Activated B cell treated with CpG ODN at 0.5 μM for 24 hours (primary cell): ENCODE measurements at places on chromosomes 5 and 9.
A peak's percentile ranks its signal among the peaks of the same experiment; 100 is the strongest.

GRCh38 chr5:163595932-163596607, 90.7 kb downstream of the MAT2B start:
- DNase-seq: no peak

DNA sequence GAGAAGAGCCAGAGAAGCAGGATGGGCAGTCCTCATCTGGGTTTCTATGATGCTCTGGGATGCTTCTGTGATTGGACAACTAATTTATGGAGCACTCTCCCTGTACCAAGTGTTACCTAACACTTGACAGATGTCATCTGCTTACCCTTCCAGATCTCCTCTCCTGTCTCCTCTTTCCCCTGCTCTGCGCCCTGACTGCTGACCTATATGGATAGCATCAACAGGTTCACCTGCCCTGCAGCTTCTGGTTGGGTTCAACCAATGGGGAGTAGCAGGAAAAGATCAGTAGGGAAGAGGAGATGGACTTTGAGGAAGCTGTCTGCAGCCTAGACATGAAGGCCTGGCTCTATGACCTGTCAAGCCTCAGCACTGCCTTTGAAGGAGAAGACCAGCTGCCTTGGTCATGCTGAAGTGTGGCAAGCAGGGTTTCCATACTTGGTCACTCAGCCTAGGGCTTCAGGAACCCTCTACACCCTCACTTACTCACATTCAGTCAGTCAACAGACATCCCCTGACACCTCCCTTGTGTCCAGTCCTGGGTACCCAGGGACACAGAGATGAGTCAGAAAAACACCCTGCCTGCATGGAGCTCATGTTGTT, 11.3 kb upstream of the P4HA2 start:
- no peak for DNase-seq

- no peak for DNase-seq
These were observed 7.0 kb downstream of the TEX48 start for GRCh38 chr9:114674798-114675540.

DNA sequence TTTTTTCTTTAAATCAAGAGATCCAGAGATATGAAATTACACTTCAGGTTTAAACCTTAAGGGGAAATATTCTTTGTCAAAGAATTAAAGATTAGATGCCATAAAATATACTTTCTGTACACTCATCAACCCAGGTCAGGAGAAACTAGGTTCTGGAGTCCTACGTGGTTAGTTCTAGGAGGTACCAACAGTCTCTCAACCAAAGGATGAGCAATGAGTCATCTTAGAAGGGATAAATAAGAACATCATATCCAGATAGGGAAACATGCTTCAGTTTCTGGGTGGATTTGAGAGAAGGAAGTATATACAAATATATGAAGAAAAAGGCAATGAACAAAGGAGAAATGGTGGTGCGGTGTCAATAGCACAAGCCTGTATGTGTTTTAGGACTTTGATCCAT, 98.2 kb downstream of the CSNK1G3 start:
- DNase-seq: no peak

DNA sequence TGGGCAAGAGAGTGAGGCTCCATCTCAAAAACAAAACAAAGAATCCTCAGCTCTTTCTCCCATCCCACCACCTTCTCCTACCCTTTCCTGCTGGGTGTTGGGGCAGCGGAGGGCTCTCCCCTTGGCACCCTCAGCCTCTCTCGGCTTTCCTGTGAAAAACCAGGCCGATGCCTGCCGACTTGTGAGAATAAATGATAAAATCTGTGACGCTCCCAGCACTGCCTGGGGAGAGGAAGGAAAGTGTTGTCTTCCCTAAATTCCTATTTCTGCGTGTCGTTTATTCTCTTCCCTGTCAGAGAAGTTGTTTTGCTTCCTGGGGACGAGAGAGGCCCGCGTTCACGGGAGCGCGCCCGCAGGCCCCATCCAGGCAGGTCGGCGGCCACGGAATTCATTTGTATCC, 19.7 kb downstream of the NEK6 start:
- no peak for DNase-seq

- DNase-seq: no peak
These were observed 86.9 kb downstream of the FRMD3 start for GRCh38 chr9:83451308-83451707.

DNA sequence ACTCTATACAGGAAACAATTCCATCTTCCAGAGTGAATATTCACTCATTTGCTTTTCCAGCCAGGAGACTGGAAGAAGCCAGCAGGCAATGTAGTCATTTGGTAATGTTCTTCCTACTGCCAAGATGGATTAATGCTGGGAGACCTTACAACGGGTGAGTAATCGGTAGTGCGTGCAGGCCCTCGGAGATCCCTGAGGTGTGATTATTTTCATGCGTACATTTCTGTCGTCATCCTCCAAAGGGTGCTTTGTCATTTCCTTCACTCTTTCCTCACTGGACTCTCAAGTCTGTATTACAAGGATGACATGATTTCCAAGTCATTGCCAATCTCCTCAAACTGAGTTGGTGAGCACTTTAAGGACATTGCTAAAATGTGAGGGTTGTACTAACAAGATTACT, 263.5 kb downstream of the CWC27 start:
- no peak for DNase-seq

DNA sequence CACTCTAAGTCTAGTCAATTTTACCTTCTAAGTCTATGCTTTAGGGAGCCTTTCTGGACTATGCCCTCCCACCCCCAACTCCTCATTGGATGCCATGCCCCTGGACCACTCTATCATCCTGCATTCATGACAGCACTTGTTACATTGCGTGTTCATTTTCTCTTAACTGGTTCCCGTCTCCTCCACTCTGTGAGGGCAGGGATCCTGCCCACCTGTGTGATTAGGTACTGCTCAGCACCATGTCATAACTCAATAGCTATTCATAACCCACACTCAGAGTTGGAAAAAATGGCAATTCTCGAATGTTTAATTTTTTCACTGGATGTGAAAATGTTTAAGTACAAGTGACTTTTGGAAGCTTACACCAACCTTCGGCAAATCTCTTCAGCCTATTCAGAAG, 88.5 kb downstream of the PRLR start:
- no peak for DNase-seq

DNA sequence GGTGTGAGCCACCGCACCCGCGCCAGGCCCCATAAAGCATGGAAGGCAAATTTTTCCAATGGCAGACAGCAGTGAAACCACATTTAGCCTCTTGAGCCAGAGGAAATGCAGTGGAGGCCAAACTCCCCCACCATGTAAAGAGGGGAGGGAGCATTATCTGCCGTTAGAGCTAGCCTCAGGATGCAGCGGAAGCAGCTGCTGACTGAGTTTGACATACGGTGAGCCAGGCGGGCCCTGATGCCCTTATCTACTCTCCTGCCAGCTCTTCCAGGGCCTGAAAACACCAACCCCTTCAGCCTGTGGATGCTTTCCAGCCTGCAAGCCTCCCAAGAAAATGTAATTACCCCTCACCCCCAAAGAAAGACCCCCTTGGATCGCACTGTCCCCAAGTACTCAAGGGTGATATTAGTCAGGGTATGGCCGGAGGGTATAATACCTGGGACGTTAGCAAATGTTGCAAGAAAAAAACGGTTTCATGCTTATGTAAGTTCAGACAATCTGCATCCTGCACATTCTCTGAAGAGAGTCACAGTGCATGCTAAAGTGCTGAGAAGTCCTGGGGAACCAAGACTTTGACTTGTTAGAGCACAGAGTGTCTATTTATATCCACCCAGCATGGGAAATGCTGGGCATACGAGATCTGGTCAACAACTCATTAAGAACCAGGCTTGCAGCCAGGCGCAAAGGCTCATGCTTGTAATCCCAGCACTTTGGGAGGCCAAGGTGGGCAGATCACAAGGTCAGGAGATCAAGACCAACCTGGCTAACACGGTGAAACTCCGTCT, 11.3 kb upstream of the GGTA1 start:
- no peak for DNase-seq

- DNase-seq: peak; percentile 59
These were observed 545.2 kb downstream of the CSNK1G3 start for GRCh38 chr5:124056991-124057723.
